Omental fat pad (tissue), 4 donors: ENCODE measurements at places on chromosomes 7 and 10. TPM values are rescaled to one million over a fixed set of nuclear protein-coding genes. Genes with fewer than 3 reads are reported as not detected.

Gene SERPINE1
- 155 TPM for total RNA-seq

Gene WIPF3
- 1.6 TPM for total RNA-seq

Gene ZDHHC4
- total RNA-seq, result 30.6 TPM

Gene STOX1
- total RNA-seq, result 3.2 TPM

Gene NAT16
- total RNA-seq, result 0.09 TPM

Gene ABCB4
- total RNA-seq, result 0.74 TPM

Gene GJD4
- not detected for total RNA-seq

Gene MRLN
- not detected for total RNA-seq

Gene DNAJC12
- 1.9 TPM for total RNA-seq

Gene CYP3A7
- 2.8 TPM for total RNA-seq

Gene ZEB1
- total RNA-seq, result 83.0 TPM

Gene FAS
- total RNA-seq, result 33.9 TPM

Gene SSMEM1
- total RNA-seq, result 0.44 TPM

Gene CYP3A4
- total RNA-seq, result 1.8 TPM

Gene CALML3
- not detected for total RNA-seq

Gene ECHDC3
- total RNA-seq, result 138 TPM

Gene AGAP3
- 34.6 TPM for total RNA-seq

Gene ADIRF
- 729 TPM for total RNA-seq

Gene LIPN
- not detected for total RNA-seq

Gene OR2A5
- total RNA-seq, result not detected

Gene CACUL1
- 46.3 TPM for total RNA-seq

Gene SP8
- not detected for total RNA-seq

Gene CDC14C
- not detected for total RNA-seq

Gene RAPGEF5
- total RNA-seq, result 79.3 TPM

Gene HMX3
- total RNA-seq, result not detected

Gene SPDYE1
- total RNA-seq, result not detected

Gene FKBP9
- total RNA-seq, result 269 TPM

Gene ZNF727
- 0.96 TPM for total RNA-seq

Gene PSTK
- total RNA-seq, result 1.4 TPM

Gene MPP7
- 7.1 TPM for total RNA-seq

Gene TMEM176A
- 105 TPM for total RNA-seq

Gene CYP2C19
- not detected for total RNA-seq

Gene ST7
- 24.7 TPM for total RNA-seq

Gene DNAH11
- total RNA-seq, result 0.32 TPM

Gene PPP1R17
- not detected for total RNA-seq

Gene GRID2IP
- not detected for total RNA-seq

Gene FAM204A
- total RNA-seq, result 25.4 TPM

Gene SPAM1
- total RNA-seq, result not detected

Gene CPA1
- 2.3 TPM for total RNA-seq

Gene SOSTDC1
- total RNA-seq, result 1.2 TPM

Gene CASTOR2
- 9.2 TPM for total RNA-seq

Gene RSPH10B
- total RNA-seq, result not detected

Gene NXPH1
- not detected for total RNA-seq
